Activated naive CD4-positive, alpha-beta T cell treated with anti-CD3 and anti-CD28 coated beads for 36 hours (primary cell): ENCODE measurements at places on chromosomes 4 and X.

- DNase-seq, result no peak
These were observed 687.7 kb downstream of the TRAM1L1 start for GRCh38 chr4:116397714-116398113.

- no peak for DNase-seq
These were observed 44.8 kb downstream of the RPS6KA3 start for GRCh38 chrX:20221902-20222301.

- no peak for DNase-seq
These were observed 24.3 kb downstream of the PLK4 start for GRCh38 chr4:127905029-127905428.

GRCh38 chrX:123590842-123591486 is 141.9 kb downstream of the THOC2 start:
- no peak for DNase-seq

DNA sequence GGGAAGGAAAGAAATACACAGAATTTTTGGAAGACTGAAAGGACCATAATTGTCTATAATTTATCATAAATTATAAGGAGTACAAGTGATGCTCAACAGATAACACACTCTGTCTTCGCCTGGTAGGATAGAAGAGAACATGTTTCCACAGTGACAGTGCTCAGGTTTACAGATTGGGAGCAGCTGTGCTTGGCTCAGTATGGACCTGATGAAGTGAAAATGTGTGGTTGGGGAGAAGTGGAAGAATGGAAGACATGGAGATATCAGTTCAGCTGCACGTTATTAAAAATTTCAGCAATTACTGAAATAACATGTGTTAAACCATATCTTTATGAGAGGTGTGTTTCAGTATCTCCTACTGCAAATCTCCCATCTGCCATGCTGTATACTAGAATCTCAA is 90.6 kb downstream of the TLL1 start:
- no peak for DNase-seq
